NCI-H1436 treated with DMSO at 0.1 percent for 48 hours (cell line): ENCODE measurements at places on chromosomes 11 and 22.

- DNase-seq, result no peak
Observed at GRCh38 chr11:132681971-132682370, 850.3 kb downstream of the OPCML start.

- DNase-seq, result no peak
Observed at GRCh38 chr22:49847751-49848689, 5.6 kb upstream of the ZBED4 start.

GRCh38 chr11:11044137-11044855 is 186.4 kb upstream of the ZBED5 start:
- DNase-seq, result no peak

- no peak for DNase-seq
Observed at GRCh38 chr11:65884716-65885092, 3.6 kb downstream of the FIBP start.

DNA sequence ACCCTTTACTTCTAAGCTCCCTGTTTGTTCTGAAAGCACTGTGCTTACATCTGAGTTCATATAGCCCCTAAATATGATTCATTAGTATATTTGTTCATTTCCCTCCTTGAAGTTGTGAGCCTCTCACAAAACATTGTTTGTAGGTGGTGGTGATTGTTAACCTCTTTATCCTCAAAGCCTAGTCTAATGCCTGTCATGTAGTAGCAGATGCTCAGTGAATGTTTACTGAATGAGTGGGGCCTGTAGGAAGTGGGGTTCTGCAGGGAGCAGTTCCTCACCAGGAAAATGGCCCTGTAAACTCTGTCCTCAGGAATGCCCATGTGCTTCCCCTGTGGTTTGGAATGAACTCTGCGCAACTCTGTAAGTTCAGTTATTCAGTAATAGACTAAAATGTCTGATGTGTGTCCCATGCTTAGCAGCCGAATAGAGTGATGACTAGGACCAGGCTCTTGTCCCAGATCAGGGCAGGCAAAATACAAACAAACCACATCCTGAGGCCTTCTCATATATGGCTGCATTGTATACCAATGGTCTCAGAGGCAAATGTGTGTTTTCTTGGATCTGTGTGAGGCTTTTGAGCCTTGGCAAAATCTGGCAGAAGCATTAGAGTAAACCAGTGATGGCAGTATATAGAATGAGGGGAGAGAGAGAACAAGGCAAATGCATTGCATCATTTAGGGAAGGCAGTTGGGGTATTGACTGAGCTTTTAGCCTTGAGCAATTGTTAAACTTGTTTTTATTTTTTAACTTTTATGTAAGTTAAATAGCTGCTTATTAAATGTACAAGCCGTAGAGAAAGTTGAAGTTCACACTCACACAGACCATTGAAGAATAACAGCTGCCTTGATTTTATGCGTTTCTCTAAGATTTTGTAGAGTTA is 91.4 kb upstream of the BIRC3 start:
- no peak for DNase-seq

GRCh38 chr22:42688241-42689211 is 32.1 kb downstream of the A4GALT start:
- peak; percentile 14 for DNase-seq

- no peak for DNase-seq
Observed at GRCh38 chr11:71477641-71478527, 24.9 kb downstream of the NADSYN1 start.

DNA sequence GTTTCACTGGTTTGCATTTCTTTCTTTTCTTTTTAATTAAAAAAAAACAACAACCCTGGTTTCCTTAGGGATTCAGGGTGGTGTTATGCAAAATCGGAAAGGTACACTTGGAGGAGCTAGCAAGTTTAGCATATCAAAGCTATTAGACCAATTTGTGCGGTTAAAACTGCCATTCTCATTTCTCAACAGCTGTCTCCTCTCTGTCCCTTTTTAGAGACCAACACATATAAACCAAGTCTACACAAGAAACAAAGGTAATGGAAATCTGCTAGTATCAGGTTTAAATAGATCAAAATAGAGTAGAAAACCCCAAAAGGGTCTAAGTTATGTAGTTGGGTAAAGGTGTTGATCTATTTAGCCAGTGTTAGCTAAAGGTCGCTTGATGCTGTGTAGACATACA is 1.7 kb upstream of the SESN3 start:
- no peak for DNase-seq

DNA sequence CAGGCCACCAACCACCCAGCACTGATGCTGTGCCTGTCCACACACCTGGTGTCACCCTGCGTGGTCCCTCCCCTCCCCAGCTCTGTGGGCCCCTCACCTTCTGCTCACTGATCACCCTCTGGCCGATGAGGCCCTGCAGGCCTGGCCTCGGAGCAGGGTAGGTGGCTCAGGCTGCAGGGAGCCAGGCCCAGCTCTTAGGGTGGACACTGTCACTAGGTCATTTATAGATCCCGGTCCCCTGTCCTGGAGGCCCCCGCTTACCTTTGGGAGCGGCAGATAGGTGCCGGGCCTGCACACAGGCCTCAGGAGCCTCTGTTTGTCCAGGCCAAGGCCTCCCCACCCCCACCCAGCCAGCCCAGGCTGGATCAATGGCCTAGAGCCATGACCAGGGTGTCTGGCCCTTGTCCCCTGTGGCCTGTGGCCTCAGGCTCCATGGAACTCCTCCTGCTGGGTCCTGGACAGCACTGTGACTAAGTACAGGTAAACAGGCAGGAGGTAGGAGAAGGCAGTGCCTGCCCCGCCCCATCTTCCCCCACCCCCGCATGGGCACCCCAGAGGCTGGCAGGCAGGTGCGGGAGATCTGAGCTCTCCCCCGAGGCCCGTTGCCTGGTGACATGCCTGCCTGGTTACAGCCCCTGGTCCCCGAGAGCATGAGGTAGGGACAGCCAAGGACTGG is at the start of gene TMPRSS6:
Gene TMPRSS6 (minus strand): TSS at position 472 of the 676 bp plus-strand sequence. CDS start 6,296 bp downstream, outside the sequence.
- DNase-seq, result peak; percentile 27
